ENCODE measurements at places on chromosomes 11 and 22.

- no peak for DNase-seq
Observed at GRCh38 chr11:110712659-110713448, 617 bp upstream of the ARHGAP20 start.

DNA sequence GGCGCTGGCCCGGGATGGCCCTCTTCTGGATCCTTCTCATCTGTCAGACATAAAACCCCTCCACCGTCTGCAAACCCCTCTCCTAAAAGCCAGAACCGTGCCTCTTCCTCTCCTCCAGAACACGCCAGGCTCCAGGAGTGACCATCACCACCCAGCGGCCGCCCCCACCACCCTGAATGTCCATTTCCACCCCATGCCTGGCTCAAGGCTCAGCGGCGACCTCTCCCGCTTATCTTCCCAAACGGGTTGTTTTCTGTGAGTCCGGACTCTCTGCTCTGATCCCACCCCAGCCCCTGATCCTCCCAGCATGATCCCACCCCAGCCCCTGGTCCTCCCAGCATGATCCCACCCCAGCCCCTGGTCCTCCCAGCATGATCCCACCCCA, 37.6 kb downstream of the CELSR1 start:
- no peak for DNase-seq

DNA sequence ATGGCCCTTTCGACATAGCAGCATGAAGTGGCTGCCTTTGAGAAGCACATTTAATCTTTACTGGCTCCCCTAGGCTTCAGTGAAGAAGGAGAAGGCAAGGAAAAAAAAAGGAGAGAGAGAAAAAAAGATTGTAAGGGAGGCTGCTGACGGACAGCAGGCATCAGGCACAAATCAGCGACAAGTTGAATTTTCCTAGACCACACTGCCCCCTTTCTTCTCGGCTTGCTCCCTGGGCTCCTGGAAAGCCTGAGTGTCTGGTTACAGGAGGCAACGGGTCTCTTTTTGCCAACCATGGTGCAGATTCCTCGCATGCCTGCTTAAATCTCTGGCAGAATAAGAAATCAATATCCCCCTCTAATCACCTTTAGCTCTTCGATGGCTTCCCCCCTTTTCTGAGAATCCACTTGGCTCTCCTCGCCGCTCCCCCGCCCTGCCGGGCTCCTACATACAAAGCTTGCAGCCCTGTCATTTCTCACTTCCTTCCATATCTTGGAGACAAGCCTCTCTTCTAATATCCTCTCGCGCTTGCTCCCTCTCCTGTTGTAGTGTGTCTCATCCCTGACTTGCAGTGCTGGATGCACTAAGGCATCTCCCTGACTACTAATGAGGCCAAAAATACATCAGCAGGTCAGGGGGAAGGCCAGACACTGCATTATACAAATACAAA, 14.3 kb downstream of the BLID start:
- no peak for DNase-seq

GRCh38 chr22:41862160-41862529, 29.2 kb downstream of the SREBF2 start:
- DNase-seq: no peak

GRCh38 chr22:36147196-36147791, 13.3 kb downstream of the APOL3 start:
- DNase-seq: no peak

- no peak for DNase-seq
Observed at GRCh38 chr11:57735619-57736298, 5.5 kb upstream of the SELENOH start.

DNA sequence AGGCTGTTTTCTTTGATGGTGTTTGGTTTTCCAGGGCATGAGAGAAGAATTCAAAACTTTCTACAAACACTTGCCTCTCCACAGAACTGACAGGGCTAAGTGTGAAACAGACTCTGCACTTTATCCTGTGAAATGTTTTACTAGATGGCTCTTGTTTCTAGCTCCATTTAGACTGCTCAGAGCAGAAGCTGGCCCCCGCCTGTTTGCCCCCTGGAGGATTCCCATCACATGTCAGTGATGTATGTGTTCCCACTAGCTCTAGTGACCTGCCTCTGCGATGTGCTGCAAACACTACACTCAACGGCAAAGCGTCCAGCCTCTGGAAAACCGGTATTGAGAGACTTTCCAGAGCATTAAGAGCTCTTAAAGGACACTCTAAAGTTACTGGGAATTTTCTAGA, 41.4 kb upstream of the PCF11 start:
- no peak for DNase-seq

DNA sequence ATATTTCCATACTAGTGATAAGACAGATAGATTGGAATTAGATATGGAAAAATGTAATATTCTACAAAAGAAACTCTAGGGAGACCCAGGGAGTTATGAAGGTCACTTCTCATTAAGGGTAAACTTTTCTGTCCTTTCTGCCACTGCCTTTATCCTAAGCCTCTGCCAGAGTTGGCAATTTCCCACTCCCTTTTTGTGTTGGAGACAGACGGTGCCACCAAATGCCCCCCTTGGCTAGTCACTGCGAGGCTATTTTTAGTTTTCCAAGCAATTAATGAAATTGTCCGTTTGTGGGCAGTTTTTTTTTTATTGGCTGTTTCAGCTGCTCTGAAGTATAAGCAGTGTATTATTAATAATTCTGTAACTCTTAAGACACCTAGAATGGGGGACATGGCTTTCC, 67.6 kb upstream of the TENM4 start:
- DNase-seq: no peak

DNA sequence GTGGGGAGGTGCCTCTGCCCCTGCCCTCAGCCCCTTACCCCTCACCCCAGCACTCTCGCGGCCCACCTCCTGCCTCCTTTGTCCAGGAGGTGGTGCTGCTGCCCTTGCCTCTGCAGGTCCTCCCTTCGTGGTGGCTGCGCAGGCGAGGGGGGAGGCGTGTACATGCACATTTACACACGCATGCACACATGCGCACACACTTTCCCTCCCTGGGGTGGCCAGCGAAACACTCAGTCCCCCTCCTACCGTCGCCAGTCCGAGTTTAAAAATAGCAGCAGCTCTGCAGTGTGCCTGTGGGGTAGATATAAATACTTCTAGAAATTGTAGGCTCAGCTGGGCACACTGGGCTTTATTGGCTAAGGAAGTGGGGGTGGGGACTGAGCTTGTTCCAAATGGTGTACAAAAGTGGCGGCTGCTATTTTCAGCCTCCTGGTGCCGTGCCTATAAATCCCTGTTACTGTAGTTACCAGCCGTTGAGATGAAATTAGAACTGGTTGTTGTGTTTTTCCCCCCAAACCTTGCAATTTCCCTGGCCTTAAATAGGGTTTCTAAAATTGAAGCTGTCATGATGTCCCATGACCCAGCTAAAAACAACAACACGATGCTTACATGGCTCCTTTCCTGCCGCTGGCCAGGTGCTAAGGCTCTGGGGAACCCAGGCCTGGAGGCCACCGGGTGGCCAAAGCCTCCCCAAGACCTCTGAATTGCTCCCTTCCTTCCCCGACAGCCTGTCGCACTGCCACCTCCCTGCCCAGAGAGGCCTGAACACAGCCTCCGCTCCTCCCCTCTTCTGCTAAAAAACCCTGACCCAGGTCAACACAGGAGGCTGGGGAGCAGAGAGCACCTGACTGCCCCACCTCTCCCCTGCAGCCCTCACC, 12.4 kb downstream of the PICK1 start:
- DNase-seq: no peak

- no peak for DNase-seq
Observed at GRCh38 chr11:113278925-113279324, 35.5 kb upstream of the TTC12 start.

Measured in esophagus squamous epithelium (tissue), 5 donors.